ENCODE measurements at places on chromosomes 1 and 21.

DNA sequence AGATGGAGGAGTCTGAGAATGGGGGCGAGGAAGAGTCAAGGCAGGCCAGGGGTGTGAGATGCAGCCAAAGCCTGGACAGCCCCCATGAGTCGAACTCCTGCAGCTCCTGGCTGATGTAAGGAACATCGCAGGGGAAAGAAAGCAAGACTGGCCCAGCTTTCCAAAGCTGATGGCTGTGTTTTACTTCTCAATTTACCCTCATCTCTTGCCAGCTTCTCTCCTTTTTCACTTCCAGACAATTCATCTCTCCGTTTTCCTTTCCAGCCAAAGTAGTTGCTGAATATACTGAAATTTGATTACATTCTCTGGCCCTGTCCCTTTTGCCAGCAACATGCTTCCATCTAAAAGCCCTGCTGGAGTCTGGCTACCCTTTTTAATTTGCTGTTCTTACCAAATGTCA lies 40.0 kb upstream of the UBE2U start:
- no peak for DNase-seq

- no peak for DNase-seq
These were observed 99.7 kb downstream of the UBR4 start for GRCh38 chr1:19110257-19110927.

DNA sequence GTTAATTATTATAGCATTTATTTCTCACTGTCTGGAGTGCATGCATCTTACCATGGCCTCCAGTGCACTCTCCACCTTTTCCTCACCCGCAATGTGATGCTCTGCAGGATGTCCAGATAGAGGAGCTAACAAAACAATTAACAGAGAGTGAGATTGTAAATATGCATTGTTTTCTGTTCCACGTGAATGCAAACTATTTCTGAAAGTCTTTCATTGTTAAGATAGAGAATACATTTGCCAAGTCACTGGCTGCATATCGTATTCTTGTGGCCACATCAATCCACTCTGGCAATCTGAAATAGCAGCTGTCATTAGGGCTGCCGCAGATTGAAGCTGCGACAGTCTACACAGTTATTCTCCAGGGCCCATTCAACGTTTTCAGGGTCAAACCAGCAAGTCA lies 143.8 kb downstream of the DUSP10 start:
- no peak for DNase-seq

DNA sequence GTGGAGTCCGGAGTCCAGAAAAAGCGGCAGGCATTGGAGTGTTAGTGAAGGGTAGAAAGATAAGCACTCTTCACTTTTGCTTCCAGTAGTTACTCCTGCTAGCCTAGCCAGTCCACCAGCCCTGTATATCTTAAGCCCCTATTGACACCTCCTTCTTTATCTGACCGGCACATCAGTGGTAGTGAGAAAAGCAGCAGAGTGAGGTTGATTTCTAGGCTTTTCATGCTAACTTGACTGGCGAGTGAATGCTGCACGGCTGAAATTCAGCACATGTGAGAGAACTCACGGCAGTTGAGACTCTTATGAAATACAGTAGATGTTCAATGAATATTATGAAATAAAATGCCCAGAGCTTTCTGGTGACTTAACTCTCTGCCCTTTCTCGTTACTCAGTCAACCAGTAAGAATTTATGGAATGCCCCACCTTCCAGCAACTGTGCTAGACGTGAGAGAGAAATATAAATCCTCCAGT lies 128.2 kb downstream of the CACHD1 start:
- no peak for DNase-seq

DNA sequence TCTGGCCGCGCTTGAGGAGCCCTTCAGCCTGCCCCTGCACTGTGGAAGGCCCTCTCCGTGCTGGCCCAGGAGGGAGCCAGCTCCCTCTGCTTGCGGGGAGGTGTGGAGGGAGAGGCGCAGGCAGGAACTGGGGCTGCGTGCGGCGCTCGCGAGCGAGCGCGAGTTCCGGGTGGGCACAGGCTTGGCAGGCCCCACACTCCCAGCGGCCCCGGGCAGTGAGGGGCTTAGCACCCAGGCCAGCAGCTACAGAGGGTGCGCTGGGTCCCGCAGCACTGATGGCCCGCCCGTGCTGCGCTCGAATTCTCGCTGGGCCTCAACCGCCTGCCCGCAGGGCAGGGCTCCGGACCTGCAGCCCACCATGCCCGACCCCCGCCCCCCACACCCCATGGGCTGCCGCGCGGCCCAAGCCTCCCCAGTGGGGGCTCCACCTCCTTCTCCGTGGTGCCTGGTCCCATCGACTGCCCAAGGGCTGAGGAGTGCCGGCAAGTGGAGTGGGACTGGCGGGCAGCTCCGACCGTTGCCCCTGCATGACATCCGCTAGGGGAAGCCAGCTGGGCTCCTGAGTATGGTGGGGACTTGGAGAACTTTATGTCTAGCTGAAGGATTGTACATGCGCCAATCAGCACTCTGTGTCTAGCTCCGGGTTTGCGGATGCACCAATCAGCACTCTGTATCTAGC lies 46.0 kb downstream of the COL24A1 start:
- DNase-seq, result no peak

GRCh38 chr1:43844114-43844513 lies 89.5 kb upstream of the ARTN start:
- no peak for DNase-seq

DNA sequence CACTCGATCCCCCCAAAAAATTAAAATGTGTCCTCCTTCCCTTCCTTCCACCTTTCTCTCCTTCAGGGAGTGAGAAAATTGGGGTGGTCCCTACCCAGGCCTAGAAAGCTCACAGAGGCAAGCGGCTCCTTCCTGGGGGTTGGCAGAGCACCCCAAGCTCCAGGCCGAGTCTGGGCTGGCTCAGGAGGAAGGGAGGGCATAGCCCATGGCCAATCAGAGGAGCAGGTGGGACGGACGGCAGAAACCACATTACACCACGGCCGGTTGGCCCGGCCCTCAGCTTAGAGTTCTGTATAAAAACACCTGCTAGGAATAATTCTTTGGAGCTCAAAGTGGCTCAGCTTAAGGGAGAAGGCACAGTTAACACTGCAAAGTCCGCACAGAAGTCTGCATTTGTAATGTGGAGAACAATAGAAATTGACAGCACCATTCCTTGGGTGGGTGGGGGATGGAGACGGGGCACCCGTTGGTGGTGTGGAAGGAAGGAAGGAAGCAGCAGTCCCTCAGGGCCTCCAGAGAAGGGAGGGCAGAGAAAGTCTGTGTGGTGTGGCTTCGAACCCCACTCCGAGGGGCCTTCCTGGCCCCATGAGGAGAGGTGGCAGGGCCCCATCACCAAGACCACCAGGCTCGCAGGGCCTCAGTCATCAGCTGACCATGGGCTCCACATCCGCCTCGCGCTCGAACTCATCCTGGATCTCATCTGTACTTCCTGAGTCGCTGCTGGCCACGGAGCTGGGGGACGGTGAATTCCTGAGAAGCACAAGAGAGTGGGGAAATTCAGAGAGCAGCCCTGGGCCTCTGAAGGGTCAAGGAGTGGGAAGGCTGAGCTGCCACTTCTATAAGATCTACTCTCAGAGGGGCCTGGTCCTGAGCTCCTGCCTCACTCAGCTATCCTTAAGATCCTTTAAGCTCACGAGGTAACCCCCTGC lies 5.8 kb upstream of the ALDH4A1 start:
- DNase-seq, result no peak

DNA sequence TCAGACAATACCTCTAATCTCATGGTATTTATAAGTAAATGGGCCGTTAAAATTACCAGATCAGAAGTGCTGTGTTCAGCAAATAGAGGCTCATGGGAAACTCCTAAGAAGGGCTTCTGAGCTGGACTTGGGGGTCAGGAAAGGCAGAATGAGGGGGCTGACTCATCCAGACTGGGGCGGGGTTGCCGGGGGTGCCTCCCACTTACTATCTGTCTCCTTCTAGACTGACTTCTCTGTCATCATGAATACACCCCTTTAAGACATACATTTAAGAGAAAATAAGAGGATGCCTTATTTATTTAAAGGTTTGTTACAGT lies 96.0 kb upstream of the ERRFI1 start:
- DNase-seq, result peak; percentile 12

DNA sequence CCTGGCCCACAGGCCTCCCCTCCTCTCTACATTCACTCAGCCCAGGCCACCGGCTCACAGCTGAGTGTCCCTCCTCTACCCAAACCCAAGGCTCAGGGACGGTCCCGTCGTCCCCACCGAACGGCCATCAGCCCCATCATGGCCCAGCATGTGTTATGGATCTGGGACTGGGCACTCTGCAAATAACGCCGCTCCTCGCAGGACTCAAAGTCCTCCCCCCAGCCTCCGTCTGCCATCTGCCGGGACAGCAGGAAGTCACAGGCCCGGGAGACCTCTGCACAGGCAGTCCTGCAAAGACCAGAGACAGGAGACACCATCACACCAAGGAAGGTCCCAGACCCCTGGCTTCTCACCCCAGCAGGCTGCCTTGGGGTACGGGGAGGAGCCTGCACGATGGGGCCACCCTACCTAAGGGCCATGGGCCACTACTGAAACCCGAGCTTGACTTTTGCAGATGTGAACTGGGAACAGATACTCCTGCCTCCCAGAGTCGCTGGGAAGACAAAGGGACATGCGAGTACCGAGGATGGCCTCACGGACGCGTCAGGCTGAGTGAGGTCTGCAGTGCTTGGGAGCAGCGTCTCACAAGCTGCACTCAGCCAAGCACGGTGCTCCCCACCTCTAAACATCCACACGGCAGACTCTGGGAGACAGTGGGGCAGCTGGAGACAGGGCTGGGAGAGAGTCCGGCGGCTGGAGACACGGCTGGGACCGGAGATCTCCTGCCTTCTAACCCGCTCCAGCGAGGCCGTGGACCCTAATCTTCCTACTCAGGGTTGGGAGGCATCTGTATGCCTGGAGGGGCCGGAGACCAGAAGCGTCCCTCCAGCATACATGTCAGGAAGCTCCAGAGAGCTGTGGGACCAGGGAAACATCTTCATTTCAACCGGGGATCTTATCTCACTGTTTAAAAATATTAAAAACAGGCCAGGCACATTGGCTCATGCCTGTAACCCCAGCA lies 10.4 kb upstream of the SPATC1L start:
- no peak for DNase-seq

- no peak for DNase-seq
These were observed 67.1 kb downstream of the MAP10 start for GRCh38 chr1:232872284-232872683.

DNA sequence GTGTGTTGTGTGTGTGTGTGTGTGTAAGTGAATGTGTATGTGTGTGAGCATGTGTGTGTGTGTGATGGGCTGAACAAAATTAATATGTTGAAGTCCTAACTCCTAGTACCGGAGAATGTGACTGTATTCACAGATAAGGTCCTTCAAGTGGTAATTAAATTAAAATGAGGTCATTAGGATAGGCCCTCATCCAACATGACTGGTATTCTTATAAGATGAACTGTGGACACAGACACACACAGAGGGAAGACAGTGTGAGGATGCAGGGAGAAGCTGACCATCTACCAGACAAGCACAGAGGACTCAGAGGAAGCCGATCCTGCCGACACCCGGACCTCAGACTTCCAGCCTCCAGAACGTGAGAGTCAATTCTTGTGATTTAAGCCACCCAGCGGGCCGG lies 91.2 kb upstream of the PGBD5 start:
- DNase-seq, result no peak

- DNase-seq, result no peak
These were observed 44.7 kb downstream of the SLC44A3 start for GRCh38 chr1:94864821-94865220.

- no peak for DNase-seq
These were observed 97.7 kb downstream of the PGBD5 start for GRCh38 chr1:230328342-230329015.

GRCh38 chr1:230972855-230973271 lies 5.8 kb downstream of the TTC13 start:
- DNase-seq, result peak; percentile 24

DNA sequence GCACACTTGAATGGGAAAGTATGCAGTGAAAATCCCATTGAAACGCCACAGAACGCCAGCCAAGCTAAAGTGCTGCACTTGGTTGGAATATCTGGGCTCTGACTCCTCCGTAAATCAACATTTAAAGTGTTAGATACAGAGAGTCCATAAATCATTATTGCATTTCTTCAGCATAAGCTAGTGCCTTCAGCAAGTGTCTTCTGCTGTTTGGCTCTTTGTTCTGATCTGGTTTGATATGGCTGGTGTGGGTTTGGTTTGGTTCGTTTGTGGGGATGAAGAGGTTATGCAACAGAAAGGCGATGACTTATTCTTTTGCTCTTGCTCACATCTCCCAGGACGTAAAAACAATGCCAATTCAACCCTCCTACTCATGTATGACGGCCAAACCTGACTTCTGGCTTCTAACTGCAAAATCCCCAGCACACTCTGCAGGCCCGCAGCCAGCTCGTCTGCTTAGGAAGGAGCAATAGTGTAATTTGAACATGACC lies 121.8 kb upstream of the ERG start:
- no peak for DNase-seq

DNA sequence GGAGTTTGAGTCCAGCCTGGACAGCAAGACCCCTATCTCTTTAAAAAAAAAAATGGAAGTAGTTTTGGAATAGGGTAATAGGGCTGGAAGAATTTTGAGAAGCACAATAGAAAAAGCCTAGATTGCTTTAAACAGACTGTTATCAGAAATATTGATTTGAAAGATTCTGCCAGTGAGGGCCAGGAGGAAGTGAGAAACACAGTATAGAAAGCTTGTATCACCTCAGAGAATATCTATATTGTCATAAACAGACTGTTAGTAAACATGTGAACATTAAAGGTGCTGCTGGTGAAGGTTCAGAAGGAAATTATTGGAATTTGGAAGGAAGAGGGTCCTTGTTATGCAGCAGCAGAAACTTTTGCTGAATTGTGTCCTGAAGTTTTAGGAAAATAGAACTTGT lies 24.8 kb upstream of the PSEN2 start:
- DNase-seq, result no peak

DNA sequence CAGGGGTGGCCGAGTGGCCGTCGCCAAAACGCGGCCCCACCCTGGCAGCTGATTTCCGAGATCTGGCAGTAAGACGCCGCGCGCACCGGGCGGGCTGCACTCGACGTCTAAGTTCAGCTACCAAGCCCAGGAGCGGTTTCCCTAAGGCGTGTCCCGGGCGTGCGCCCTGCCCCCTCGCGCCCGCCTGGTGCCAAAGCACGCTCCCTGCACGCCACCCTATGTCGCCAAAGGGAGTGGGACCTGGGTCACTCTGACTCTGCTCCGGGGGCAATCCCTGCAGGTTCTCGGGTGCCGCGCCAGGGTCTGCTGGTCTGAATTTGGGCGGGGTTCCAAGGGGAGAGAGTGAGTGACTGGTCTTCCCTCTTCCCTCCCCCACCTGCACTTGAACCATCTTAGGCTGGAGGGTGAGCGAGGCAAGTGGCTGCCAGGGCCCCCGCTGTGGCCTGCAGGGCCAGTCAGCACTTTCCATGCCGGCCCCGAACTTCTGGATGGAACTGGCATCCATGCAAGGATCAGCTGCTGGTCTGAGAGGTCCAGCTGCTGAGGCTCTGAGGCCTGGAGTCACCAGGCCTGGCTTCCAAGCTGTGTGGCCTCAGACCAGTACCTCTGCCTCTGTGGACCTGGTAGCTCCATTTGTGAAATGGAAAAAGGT lies at the start of gene LRRC38:
TSS of gene LRRC38 (minus strand) at position 109 of the 652 bp plus-strand sequence. CDS start 410 bp downstream, outside the sequence.
- DNase-seq, result no peak

DNA sequence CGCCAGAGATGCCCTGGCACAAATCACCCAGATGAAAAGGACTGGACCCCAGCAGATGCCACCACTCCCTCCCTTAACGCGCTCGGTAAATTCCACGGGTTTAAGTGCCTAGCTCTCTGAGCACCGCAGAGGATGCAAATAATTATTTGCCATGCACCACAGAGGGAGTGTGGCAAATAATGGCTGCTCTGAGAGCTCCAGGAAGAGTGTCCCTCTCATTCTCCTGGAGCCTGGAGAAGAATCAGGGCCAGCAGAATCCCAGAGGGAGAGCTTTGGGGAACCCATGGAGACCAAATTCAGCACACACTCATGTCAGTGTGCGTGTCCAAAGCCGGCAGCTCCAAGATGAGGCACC lies 667 bp downstream of the HHIPL2 start:
- no peak for DNase-seq

- no peak for DNase-seq
These were observed 86.4 kb downstream of the FOXD2 start for GRCh38 chr1:47524272-47524671.
